Neural crest cell (in vitro differentiated cells): ENCODE measurements at places on chromosomes 7 and 10.

GRCh38 chr7:15503603-15504290, 58.1 kb downstream of the AGMO start:
- DNase-seq = no peak

GRCh38 chr10:12332572-12333379, 16.6 kb upstream of the CAMK1D start:
- DNase-seq = no peak

DNA sequence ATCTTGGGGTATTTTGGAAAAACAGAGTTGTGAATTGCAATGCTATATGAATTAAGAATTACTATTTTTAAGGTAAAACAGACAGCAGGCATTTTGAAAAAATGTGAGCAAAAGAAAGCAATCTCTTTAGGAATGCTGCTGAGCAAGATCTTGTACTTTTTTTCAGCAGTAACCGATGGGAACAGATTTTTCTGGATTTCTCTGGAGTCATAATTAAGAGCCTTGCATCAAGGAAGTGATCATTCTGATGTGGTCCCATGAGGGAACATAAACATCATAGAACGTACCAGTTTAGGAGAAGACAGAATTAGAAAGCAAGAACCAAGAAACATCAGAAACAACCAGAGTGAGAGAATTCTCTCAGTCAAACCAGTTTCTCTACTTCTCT, 157.0 kb upstream of the AGR3 start:
- no peak for DNase-seq

DNA sequence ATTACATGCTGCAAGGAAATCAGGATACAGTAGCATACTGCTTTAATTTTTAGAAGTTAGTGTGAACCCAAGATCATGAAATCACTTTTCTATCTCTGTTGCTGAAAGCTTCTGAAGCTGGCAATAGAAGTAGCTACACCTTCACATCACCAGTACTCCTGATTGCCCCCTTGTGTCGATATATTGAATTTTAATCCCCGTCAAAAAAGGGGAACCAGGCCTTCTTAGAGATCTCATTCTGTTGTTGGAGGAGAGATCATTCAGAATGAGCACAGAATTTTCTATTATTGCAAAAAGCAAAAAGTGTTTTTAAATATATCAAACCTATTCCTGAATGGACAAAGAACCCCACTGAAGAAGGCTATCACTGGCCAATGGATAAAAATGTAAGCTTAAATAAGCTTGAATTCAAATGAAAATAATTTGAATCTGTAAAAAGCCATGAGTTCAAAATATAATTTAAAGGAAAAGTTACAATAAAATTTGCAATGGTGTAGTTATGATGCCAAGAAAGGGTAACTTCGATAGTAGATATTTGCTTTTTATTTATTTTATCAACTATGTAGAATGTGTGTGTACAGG, 39.7 kb upstream of the TEX47 start:
- DNase-seq = peak; percentile 15

GRCh38 chr10:35643151-35644049, 1.3 kb upstream of the FZD8 start:
- DNase-seq = peak; percentile 26

DNA sequence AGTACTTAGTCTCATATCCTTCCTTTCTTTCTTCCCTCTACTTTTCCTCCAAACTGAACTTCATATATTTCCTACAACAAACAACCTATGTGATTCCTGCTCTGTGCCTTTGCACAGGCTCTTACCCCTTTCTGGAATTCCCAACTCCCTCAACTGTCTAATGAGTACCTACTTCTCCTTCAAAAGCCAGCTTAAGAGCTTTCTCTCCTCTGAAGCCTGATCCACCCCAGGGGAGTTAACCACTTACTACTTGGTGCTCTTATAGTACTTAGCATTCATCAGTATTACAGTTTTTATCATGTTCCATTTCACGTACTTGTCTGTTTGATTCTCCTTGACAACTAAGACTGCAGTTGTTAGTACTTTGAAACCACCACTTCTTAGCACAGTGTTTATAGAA, 246.1 kb downstream of the LRRTM3 start:
- no peak for DNase-seq

DNA sequence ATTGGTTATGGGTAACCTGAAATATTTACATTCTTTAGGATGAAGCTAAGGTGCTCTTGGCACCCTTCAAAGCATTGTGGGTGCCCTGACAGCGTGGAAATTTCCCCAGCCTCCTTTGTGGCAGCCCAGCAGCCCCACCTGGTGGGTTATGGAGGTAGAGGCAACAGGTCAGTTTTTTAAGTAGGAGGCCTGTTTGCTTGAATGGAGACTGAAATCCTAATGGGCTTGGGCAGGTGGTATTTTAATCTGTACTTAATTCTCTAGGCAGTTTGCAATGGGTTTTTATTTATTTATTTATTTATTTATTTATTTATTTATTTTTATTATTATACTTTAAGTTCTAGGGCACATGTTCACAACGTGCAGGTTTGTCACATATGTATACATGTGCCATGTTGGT, 139.4 kb downstream of the EPC1 start:
- no peak for DNase-seq

- no peak for DNase-seq
These were observed 637.7 kb downstream of the ZNF716 start for GRCh38 chr7:58087536-58088190.

GRCh38 chr10:89079961-89080360, 89.4 kb downstream of the FAS start:
- no peak for DNase-seq

DNA sequence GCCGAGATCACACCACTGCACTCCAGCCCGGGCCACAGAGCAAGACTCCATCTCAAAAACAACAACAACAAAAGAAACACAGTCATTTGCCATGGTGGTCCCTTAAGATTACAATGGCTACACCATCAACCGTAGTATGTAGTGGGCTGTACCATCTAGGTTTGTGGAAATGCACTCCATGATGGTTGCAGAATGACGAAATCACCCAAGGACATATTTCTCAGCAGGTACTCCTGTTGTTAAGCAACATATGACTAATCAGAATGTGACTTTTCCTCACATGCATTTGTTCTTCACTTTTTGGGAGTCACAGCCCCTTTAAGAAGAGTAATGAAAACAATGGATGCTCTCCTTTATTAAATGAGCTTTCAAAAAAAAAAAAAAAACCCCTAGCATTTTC, 11.0 kb downstream of the SVIL start:
- DNase-seq = no peak

DNA sequence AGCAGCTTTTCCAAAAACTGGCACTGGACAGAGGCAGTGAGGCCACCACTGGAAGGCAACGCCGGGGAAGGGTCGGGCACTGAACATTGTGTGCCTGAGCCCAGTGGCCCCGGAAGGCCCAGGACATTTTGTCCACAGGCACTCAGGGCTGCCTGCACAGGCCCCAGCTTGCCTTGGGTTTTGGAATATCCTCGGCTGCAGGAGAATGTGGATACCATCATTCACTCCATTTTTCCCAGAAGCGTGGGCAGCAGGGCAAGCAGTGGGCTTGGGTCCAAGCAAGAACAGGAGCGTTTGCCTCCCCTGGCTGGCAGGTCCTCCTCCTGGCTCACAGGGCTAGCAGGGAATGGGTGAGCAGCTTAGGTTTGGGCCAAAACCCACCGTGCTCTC, 147.4 kb downstream of the EBF3 start:
- no peak for DNase-seq

- no peak for DNase-seq
These were observed 789.0 kb downstream of the PHTF2 start for GRCh38 chr7:78587443-78588044.

DNA sequence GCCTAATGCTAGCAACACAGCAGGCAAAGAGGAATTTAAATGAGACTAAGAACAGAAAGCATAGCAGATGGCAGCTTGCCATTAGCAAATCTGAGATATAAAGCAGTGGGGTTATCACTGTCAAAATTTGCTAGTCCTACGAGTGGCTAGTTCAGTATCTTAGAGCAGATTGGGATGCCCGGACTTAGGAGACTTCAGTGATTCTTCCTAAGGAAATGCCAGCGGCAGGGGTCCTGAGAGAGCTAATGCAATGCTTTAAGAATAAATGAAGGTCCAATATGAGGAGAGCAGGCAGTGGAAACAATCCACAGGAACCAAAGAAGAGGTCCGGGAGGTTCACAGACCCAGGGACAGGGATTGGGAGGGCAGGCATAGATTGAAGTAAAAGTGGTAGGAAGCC, 169.3 kb upstream of the NPSR1 start:
- no peak for DNase-seq

DNA sequence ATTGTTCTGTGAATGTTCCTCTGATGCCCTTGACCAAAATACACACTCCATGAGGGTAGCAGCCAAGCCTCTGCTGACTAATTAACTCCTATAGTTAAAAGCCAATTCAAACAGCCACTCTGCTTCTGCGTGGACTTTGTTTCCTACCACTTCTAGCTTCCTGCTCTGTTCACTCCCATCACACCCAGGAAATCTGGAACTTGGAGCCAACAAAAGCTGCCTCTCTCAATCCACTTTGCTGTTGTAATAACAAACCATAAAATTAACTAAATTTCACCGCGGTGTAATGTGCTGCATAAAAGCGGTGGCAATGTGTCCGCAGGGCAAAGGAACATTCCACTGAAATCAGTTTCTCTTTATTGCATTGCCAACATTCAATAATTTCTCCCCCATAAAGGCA, 239.5 kb downstream of the PLXNA4 start:
- no peak for DNase-seq

DNA sequence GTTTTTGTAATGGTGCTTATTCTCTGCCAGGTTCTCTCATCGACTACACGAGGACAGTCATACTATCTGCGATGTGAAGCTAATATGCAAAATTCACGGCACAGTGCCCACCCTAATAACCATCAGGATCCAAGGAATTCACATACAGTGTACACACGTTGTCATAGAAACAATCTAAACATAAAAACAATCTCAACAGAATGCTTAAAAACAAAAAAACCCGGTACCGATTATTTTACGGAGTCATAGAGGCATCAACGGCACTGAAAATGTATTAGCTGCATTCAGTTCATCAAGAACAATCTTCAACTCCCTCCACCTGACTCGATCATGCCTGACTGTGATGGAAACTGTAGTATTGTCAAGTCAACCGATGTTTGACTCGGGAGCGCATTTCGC, 628 bp downstream of the MRPS33 start:
- no peak for DNase-seq

DNA sequence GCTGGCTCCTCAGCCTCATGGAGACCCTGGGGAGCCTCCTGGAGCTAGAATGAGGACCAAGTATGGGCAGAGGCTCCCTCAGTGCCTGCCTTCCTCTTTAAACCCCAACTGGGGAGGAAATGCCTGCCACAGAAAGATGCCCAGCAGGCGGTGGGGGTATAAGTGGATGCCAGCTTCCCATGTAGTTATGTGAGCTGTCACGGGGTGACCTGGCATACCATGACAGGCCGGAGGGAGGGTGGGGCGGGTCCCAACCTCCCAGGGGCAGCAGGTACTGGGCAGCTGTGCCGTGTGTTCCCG, 35.0 kb downstream of the COL13A1 start:
- DNase-seq = no peak

GRCh38 chr10:117350909-117351308, 24.3 kb downstream of the PDZD8 start:
- DNase-seq = no peak

- no peak for DNase-seq
These were observed 22.1 kb downstream of the ZNF277 start for GRCh38 chr7:112228632-112229031.

DNA sequence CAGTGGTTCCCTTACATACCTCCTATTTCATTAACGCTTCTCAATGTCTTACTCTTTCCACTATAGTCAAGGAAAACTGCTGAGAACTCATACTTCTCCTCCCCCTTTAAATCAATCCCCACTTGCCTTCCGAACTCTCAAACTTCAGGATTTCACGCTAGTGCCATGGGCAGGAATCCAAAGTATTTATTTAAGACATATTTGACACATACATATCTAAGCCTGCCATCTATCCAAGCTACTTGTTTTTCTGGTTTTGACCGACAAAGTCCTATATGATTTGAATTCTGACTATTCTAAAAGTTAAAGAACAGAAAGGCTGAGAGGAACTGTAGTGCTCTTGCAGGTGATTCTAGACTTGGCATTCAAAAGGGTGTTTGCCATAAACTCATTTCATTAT, 51.8 kb downstream of the CCDC6 start:
- no peak for DNase-seq
